ENCODE measurements at places on chromosomes 11 and 22.

- DNase-seq, result no peak
Observed at GRCh38 chr11:95531116-95531515, 258.5 kb downstream of the FAM76B start.

DNA sequence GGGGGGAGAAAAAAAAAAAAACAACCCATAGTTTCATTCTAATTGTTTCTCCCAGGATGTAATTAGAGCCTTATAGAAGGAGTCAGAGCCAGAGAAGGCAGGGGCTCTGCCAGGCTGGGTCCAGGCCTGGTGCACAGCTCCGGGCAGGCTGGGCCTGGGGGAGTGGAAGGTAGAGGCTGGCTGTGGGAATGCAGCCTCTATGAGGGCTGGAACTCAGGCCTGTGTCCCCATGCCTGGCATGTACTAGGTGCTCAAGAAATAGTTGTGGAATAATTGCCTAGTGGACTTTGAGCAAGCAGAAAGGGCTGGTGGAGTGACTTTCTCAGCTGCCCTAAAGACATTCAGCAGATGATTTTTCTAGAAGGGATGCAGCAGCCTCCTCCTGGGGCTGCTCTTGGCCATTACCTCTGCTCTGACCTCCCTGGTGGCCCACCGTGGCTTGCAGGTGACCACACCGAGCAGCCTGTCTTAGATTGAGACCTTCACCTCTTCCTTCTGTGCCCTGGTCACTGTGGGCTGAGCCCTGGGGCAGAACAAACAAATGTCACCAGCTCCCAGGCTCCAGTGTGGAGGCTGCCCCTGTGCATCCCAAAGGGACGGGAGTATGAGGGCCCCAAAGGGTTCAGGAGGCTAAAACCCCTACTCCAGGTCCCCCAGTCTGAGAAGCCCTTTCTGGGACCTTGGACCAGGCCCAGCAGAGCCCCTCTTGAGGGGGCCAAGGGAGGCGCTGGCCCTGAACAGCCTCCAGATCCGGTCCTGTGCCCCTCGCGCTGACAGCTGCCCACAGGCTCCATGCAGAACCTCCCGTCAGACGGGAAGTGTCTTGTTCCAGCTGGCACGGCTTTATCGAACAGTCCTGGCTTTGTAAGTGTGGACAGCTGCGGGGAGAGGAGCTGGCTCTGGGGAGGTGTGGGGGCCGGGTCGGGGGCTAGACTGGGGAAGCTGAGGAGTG is 18.8 kb downstream of the MYEOV start:
- DNase-seq, result no peak

DNA sequence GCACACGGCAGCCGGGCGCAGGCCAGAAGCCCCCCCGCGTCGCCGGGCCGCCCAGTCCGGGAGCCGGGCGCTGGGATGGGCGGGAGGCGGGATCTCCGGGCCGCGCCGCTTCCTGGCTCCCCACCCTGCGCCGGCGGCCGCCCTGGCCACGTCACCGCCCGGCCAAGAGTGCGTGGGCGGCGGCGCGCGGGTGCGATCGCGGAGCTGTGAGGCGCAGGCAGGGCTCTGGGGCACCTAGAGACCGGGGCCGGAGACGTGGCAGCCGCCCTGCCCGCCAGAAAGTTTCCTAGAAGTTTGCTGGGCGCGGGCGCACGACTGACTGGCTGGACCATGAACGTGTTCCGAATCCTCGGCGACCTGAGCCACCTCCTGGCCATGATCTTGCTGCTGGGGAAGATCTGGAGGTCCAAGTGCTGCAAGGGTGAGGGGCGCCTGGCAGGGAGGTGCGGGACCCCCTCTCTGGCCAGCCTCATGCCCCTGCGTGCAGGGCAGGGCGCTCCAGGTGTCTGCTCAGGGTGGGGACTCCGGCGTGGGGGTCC is at the start of gene KDELR3:
KDELR3 (plus strand) TSS at position 193 of the 539 bp plus-strand sequence; CDS start at position 331, 138 bp downstream.
- DNase-seq, result peak; percentile 65

DNA sequence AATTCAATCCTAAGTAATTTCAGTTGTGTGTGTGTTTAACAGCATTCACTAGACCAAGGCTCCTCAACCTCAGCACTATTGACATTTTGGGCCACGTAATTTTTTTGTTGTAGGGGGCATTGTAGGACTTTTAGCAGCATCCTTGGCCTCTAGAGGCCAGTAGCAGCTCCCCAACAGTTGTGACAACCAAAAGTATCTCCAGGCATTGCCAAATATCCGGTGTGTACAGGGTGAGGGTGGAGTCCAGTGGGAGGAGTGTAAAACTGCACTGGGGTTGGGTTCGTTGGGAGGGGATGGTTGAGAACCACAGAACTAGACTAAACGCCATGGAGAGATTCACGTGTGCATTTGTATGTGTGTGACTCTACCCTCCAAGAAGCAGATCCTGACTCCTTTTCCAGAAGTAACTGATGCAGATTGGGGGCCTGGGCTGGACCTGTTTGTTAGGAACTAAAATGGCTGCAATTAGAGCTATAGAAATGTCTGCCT is 5.9 kb upstream of the PHF21A start:
- no peak for DNase-seq

GRCh38 chr11:89500336-89500735 is 9.2 kb upstream of the NOX4 start:
- no peak for DNase-seq

GRCh38 chr11:14537134-14537599 is 17.0 kb upstream of the PSMA1 start:
- peak; percentile 14 for DNase-seq

- no peak for DNase-seq
Observed at GRCh38 chr11:116446048-116446941, 326.5 kb downstream of the BUD13 start.

GRCh38 chr11:129861702-129862522 is 33.5 kb downstream of the NFRKB start:
- no peak for DNase-seq

GRCh38 chr11:1571760-1572196 is 293 bp downstream of the DUSP8 start:
- DNase-seq, result no peak

DNA sequence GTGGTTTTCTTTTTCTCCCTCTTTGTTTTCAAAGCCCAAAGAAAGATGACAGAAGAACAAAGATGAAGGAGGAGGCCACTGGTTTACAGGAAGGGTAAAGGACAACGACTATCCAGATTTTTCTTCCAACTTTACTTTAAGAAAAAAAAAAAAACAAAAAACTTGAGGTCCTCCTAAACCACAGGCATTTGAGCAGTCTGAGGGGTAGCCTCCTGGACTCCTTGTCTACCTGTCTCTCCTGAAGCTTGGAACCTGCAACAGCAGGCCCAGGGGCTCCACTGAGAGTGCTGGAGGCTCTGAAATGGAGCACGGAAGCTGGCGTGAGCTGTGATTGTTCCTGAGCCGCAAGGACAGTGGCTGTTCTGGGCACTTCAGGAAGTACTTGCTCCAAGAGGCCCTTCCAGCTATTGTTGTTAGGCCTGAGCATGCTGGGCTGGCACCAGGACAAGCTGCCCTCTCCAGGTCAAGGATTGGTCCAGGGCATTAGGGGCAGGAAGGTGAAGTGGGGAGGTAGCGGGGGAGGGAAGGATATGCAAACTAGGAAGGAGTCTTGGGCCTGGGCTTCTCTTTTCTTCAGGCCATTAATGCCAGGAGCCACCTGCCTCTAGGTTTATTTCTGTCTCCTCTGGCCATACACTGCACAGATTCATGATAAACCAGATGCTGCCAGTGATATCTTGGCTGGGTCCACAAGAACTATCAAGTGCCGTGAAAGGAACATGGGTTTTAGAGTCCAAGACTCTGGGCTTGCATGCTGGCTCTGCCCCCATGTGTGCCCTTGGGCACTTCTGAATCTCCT is 147.3 kb downstream of the CCDC34 start:
- no peak for DNase-seq

GRCh38 chr22:36330655-36331305 is 57.0 kb downstream of the MYH9 start:
- DNase-seq, result no peak

GRCh38 chr11:8477151-8477550 is 116.9 kb downstream of the STK33 start:
- DNase-seq, result no peak

DNA sequence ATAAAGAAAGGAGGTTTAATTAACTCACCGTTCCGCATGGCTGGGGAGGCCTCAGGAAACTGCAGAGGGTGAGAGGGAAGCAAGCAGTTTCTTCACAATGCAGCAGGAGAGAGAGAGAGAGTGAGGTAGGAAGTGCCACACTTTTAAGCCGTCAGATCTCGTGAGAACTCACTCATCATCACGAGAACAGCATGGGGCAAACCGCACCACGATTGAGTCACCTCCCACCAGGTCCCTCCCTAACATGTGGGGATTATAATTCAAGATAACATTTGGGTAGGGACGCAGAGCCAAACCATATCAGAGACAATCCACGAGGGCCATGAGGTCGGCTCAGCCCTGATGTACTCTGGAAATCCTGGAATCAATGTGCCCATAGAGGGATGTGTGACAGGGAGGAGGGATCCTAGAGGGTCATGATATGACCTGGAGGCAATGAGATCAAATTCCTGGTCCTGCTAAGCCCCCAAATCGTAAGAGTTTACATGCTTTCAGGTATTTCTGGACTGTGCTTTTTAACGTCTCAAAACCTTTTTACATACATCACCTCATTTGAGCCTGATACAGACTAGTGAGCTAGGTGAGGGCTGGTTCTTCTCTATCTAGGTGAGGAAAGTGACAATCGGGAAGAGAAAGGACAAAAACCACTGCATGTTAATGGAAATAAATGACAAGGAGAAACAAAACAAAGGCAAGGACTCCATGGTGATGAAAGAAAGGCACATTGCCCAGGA is 19.5 kb upstream of the RASSF10 start:
- DNase-seq, result no peak

GRCh38 chr11:11290354-11290753 is 62.7 kb downstream of the CSNK2A3 start:
- no peak for DNase-seq

Data from stimulated activated CD4-positive, alpha-beta T cell treated with anti-CD3 and anti-CD28 coated beads, Interleukin-4, amount 100 ng/mL, for 4 hours (primary cell).